CD8-positive, alpha-beta memory T cell (primary cell): ENCODE measurements at places on chromosomes 1 and 21. TPM values are rescaled to one million over a fixed set of nuclear protein-coding genes. Genes with fewer than 3 reads are reported as not detected.

The LINGO4 gene
- total RNA-seq: 0.09 TPM

The SFN gene
- total RNA-seq: 0.37 TPM

The COL11A1 gene
- not detected for total RNA-seq

The RBM15 gene
- total RNA-seq: 53.9 TPM

The S100A2 gene
- 1.1 TPM for total RNA-seq

The FNDC10 gene
- 2.9 TPM for total RNA-seq

The TSPAN1 gene
- total RNA-seq: not detected

The ZNF697 gene
- total RNA-seq: 0.78 TPM

The S100A7 gene
- total RNA-seq: not detected

The MPL gene
- not detected for total RNA-seq

The CNKSR1 gene
- 0.37 TPM for total RNA-seq

The UCK2 gene
- total RNA-seq: 97.4 TPM

The CYYR1 gene
- total RNA-seq: not detected

The EPHB2 gene
- 0.33 TPM for total RNA-seq

GRCh38 chr1:92968138-92969032 is 7.1 kb upstream of the DIPK1A start:
- no peak for DNase-seq

GRCh38 chr1:192657760-192658159 is 21.8 kb downstream of the RGS13 start:
- no peak for DNase-seq

- no peak for DNase-seq
These were observed 18.4 kb downstream of the ZBTB17 start for GRCh38 chr1:15957221-15958095.

- DNase-seq: no peak
These were observed 104.4 kb upstream of the TIAM1 start for GRCh38 chr21:31448496-31448895.

DNA sequence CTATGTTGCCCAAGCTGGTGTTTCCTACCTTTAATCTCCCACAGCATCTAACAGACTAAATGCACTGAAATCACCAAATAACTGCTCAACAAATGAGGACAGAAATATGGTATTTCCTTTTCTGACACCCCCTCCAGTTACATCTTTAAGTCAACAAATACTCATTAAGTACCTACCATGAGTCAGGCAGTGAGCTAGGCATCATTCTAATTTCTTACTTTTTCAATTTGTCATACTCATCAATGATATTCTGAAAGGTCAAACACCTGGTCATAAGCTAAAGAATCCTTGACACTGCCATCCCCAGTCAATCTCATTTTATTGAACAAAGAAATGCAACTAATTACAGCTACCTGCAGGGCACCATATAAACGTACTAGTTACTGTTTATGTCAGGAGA is 36.6 kb downstream of the LUZP1 start:
- no peak for DNase-seq

DNA sequence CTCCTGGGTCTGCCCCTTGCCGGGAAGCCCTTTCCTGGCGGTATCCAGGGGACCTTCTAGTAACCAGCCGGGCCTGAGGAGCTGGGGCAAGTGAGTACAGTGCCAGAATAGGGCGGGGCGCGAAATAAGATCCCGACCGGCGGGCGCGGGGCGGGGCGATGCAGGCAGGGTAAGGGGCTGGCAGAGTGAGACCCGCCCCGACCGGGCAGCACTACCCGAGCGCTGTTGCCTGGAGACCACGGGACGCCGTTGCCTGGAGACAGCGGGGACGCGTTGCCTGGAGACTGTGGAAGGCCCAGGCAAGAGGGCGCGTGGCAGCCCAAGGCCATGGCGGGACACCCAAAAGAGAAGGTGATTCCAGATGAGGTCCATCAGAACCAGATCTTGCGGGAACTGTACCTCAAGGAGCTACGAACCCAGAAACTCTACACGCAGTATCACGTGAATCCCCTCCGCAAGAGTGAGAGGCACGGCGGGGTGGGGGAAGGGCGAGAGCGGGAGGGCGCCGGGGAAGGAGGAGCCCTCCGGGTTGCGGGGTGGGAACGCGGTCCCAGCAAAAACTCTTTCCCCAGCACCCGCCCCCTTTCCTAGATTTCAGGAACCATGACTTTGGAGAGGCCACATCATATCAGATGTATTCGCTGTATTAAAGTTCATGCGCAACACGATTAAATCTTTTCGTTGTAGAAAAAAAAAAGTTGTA is 24.3 kb downstream of the EBNA1BP2 start:
- no peak for DNase-seq

GRCh38 chr1:234607109-234608024 is 2.6 kb downstream of the IRF2BP2 start:
- DNase-seq: no peak

DNA sequence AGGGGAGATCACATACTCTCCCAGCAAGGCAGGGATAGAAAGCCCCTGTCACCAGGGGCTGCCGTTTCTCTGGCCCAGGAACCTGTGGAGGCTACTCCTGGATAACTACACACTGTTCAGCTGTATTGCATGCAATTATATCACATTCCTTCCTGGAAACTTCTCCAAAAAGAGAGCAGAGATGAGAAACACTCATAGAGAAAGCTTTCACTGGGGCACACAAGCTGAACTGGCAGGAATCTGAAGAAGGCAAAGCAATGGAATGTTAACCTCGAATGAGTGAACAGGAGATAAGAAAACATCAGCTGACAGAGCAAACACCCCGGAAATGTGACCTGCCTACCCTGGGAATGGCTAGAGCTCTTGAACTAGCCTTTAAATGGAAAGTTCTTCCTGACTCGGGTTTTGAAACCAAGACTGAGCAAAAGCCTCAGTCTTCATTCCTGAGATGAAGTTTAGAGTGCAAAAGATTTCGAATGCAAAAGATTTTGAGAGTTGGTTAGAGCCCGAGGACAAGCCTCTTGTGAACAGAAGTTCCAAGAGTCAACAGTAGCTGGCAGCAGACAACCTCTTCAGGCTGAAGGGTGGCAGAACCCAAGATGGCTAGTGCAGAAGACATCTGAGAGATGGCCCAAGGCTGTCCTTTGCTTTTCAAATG is 32.3 kb downstream of the CCN1 start:
- no peak for DNase-seq

DNA sequence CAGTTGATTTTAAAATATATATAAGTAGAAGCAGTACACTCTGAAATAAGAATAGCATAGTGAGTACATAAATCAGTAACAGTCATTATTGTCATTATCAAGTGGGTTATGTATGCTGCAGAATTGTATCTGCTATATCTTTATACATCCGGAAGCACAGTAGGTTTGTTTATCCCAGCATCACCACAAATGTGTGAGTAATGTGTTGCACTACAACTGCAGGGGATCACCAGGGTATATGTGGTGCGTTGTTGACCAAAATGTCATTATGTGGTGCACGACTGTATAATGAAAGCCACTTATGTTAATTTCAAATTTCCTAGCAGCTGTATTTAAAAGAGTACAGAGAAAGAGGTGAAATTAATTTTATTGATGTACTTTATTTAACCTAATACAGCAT is 87.7 kb upstream of the GADD45A start:
- no peak for DNase-seq

- no peak for DNase-seq
These were observed 7.9 kb downstream of the ACAP3 start for GRCh38 chr1:1299686-1300351.

GRCh38 chr1:53949023-53949990 is 3.2 kb downstream of the LRRC42 start:
- peak; percentile 7 for DNase-seq

GRCh38 chr1:222877854-222878253 is 63.0 kb downstream of the DISP1 start:
- DNase-seq: no peak

DNA sequence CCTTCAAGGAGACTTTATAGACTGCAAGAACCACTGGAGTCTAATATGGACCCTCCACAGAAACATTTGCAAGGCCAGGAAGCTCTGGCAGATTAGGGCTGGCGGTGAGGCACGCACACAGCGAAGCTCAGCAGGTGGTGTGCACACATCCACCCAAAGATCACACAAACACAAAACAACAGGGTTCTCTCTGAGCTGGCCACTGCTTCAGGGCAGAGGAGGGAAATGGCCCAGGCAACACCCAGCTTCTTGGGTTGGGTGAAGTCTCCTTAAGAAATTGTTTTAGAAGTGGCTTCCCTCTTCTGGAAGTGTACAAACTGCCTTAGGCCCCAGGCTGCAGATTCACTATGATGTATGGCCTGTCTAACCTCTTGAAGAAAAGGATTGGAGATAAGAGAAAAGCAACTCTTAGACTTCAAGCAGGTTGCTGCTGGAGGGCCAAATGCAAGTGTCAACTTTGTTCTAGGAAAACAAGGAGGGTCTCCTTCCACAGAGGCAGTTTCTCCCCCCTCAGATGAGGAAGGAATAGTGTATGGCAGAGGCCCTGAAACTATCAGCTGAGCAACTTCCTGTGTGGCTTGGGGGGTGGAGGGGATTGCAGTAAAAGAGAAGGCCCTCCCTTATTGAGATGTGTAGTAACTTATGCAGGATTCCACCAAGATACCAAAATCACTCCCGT is 2.0 kb downstream of the RCSD1 start:
- DNase-seq: peak; percentile 61

- peak; percentile 67 for DNase-seq
These were observed 17.7 kb downstream of the RAP1GAP start for GRCh38 chr1:21651214-21652042.

DNA sequence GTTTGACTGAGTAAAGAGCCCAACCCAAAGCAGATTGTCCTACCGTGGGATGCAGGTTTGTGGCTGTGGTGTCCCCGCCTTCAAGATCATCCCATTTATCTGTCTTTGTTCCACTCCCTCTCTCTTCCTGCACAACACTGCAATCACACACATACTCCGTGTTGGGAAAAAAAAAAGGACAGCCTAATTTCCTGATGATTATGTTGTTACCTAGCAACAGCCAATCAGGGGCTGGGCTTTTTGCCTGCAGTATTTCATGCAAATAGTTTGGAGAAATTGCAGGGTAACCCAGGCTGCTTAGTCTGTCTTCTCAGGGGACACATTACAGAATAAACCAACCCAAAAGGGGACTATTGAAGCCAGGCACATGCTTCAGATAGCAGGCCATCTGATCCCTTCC is 38.3 kb downstream of the PHC2 start:
- DNase-seq: no peak

- no peak for DNase-seq
These were observed 246.3 kb downstream of the USH2A start for GRCh38 chr1:216176970-216177369.

GRCh38 chr1:215665215-215665614 is 98.1 kb downstream of the KCTD3 start:
- DNase-seq: no peak

DNA sequence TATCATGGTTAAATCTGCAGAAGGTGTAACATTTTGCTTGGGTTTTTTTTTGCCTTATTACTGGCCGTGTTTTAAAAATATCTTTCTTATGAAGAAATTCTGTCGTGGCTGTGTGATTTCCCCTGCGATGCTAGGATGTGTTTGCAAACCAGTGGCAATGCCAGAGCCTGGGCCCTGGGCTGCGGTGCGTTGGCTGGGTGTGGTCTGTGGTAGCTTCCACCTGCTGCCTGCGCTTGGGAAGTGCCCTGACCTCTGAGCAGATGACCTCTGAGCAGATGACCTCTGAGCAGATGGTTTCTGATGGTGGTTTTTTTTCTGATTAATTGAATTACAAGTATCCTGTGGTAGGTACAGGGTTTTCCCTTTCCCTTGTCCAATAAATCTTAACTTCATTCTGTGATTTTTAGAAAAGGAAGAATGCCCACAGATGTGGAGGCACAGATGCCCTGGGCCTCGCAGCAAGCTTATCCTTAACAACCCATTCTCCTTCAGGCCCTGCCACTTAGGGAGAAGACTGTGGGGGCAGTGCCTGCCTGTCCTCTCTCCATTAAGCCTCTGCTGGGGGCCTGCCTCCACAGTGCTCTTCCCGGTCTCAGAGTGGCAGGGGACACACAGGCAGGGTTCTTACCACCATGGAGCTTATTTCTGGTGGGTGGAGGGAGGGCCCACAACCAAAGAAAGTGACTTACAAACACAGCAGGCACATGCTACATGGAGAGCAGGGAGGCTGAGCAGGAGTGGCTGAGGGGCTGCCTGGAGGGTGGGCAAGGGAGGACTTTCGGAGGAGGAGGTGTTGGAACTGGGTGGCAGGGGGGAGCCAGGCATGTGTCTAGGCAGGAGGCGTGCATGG is 81.7 kb downstream of the PCBP3 start:
- DNase-seq: no peak

DNA sequence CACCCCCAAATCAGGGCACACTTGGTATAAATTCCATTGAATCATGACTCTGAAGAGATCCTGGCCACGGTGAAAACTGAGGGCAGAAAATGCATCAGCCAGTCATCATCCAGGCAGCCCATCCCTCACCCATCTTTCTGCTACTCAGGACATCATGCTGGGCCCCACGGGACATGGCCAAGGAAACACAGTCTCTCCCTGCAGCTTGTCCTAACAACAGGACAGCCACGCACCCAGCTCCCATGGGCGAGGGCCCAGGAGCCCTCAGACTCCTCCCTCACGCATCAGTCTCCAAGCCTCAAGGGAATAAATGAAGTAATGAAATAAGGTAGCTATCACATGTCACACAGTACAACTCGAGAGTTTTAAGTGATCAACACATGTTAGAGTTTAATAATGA is 37.8 kb downstream of the ELK4 start:
- DNase-seq: no peak

GRCh38 chr1:43747736-43748135 is 40.4 kb downstream of the ST3GAL3 start:
- DNase-seq: no peak

- peak; percentile 95 for DNase-seq
These were observed 568 bp upstream of the SKI start for GRCh38 chr1:2227346-2228156.

- no peak for DNase-seq
These were observed 12.4 kb downstream of the SLC30A1 start for GRCh38 chr1:211566431-211567025.

- DNase-seq: no peak
These were observed 29.0 kb downstream of the PRMT2 start for GRCh38 chr21:46664316-46664995.

DNA sequence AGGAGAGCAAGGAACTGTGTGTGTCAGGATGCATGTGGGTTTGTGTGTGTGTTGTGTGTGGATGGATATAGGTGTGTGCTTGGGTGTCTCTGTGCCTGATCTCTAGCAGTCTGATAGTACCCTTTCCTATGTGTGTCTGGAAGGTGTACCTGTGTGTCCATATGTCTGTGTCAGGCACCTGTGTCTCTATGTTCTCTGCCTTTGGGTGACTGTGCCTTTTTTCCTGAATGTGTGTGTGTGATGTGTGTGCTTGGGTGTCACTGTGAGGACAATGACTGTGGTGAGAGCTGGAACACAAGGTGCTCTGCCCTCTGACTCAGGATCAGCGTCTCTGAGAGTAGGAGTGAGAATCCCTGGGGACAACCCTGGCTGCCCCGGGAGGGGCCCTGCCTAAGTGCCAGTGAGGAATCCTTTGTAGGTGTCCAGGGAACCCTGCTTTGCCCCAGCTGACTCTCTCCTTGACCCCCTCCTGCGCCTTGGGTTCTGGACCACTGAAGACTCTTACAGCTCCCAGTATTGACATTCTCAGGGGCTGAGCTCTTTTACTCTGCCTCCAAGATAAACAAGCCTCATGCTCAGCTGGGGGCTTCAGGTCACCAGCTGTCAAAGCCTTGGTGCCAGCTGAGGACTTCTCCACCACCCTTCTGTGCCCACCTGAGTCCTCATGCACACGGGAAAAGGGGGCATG is 735 bp upstream of the EFNA3 start:
- no peak for DNase-seq
